ENCODE measurements at places on chromosomes 11 and 22.

GRCh38 chr11:102829316-102830000 lies 14.0 kb downstream of the MMP3 start:
- DNase-seq, result no peak

GRCh38 chr22:37088750-37089408 lies 20.6 kb downstream of the TMPRSS6 start:
- no peak for DNase-seq

- no peak for DNase-seq
These were observed 34.2 kb upstream of the NRIP3 start for GRCh38 chr11:9037963-9038362.

GRCh38 chr11:79822766-79823165 lies 381.9 kb upstream of the TENM4 start:
- no peak for DNase-seq

DNA sequence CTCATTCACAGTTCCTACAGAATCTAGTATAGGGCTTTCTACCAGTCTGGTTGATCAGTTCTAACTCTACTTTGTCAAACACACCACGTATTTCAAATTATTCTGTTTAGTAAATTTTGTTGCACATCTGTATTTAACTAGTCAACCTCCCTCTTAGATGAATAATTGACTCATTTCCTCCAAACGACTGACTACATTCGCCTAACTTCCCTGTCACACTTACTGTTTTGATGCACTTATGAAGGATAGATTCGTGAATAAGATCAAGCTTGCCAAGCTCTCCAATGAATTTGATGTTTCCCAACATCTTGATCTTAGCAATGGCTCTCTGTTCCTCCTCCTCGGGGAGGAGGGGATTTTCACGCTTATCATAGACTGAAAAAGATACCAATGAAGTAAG lies 5.0 kb downstream of the EIF4G2 start:
- no peak for DNase-seq

Data from amniotic stem cell (primary cell).